Activated CD4-positive, CD25-positive, alpha-beta regulatory T cell treated with anti-CD3 and anti-CD28 coated beads, Interleukin-2, amount 50 U/mL, for 72 hours (primary cell): ENCODE measurements at places on chromosomes 13 and 19.

- DNase-seq = no peak
Measured at GRCh38 chr13:99439850-99440604, 61.2 kb upstream of the TM9SF2 start.

DNA sequence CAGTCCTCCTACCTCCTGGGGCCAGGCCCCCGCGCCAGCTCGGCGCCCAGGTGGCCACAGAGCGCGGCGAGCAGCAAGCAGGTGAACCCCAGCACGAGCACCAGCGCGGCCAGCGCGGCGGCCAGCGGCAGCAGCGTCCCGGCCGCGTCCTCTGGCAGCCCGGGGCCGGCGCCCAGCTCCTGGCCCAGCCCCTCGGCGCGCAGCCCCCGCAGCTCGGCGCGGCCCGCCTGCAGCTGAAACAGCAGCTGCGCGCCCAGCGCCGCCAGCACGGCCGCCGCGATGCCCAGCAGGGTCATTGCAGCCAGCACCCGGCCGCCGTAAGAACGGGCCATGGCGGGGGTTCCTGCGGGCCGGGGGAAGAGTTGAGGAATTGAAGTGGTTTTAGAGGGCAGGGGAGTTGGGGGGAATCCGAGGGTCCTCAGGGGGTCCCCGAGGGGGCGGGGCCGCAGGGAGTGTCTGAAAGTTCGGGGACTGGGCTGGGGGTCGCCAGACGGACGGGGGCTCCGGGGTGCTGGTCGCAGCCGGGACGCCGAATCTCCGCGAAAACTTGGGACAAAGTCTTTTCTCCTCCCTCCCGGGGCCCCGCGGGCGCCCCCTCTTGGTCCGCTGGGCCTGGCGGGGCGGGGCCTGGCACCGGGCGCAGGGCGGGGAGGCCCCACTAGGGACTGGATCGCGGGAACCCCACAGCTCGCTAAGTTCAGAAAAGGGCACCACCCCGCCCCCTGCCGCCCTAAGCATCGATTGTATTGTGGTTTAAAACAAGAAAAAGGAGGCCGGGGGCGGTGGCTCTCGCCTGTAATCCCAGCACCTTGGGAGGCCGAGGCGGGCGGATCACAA, at the start of gene TMEM221:
Gene TMEM221 (minus strand): TSS at position 538 of the 837 bp plus-strand sequence. CDS start 206 bp downstream, at position 332.
- peak; percentile 48 for DNase-seq

- DNase-seq = peak; percentile 78
Measured at GRCh38 chr19:3210347-3211017, 14.0 kb upstream of the CELF5 start.

- no peak for DNase-seq
Measured at GRCh38 chr13:45792827-45793303, 58.7 kb downstream of the SIAH3 start.

DNA sequence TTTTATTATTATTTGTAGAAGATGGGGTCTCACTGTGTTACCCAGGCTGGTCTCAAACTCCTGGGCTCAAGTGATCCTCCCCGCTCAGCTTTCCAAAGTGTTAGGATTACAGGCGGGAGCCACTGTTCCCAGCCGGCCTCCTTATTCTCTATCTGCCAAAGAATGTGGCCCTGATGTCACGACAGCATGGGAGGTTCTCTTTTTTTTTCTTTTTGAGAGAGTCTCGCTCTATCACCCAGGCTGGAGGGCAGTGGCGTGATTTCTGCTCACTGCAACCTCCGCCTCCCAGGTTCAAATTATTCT, 23.5 kb downstream of the CARM1 start:
- no peak for DNase-seq

DNA sequence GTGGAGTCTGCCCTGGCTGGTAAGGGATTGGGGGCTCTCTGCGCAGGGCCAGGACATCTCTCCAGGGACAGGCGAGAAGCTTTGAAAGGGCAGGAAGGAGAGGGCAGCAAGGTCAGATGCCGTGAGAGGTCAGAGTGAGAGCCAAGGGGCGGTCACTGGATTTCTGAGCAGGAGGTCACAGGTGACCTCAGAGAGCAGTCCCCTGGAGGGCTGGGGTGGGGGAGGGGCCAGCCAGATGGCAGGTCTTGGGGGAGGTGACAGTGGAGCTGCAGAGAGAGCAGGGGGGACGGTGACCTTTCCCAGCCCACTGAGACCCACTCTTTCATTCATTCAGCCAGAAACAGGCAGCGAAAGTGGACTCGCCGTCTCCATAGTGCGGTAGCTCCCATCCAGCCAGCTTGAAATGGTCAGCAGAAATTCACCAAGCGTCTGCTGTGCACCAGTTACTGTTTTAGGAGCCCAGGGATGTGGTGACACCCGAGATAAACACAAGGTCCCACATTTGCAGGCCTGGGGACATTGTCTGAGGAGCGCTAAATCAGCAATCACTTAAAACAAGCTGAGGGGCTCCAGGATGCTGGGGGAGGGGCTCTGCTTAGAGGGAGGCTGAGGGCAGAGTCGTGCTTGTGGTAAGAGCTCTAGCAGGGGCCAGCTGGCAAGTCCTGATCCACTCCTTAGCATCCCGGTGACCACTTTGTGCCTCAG, 10.2 kb downstream of the CARM1 start:
- DNase-seq = no peak

- peak; percentile 48 for DNase-seq
Measured at GRCh38 chr13:114067886-114068651, 64.4 kb downstream of the RASA3 start.

GRCh38 chr13:87942205-87942604, 271.0 kb downstream of the SLITRK5 start:
- DNase-seq = no peak

DNA sequence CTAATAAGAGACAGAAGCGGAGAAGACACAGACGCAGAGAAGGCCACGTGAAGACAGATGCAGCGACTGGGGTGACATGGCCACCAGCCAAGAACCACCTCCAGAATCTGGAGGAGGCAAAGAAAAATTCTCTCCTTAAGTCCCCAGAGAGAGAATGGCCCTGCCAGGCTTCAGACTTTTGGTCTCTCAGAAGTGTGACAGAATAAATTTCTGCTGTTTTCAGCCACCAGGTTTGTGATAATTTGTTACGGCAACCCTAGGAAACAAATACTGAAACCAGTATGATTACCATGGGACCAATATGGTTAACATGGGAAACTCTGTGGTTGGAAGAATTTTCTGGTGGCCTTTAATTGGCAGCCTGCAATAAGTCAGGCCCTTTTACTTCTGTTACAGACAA, 63.9 kb upstream of the DOCK9 start:
- DNase-seq = no peak

DNA sequence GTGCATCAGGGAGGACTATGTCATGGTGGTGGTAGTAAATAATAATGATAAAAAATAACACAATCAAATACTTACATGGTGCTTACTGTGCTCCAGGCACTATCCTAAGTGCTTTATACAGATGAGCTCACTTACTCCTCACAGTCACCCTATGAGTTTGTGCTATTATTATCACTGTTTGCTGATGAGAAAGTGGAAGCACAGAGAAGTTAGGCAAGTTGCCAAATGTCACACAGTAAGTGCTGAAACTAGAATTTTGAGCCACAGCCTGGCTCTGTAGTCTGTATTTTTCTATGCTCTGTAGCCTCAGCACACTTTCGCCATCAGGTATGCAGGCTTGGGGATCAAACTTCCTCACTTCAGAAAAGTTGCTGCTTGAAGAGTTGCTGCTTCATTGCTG, 46.6 kb downstream of the HTR2A start:
- DNase-seq = no peak

- peak; percentile 80 for DNase-seq
Measured at GRCh38 chr19:1568320-1569019, at the start of gene MEX3D. MEX3D (minus strand) TSS chr19:1568325; CDS start chr19:1568058, 267 bp downstream.

DNA sequence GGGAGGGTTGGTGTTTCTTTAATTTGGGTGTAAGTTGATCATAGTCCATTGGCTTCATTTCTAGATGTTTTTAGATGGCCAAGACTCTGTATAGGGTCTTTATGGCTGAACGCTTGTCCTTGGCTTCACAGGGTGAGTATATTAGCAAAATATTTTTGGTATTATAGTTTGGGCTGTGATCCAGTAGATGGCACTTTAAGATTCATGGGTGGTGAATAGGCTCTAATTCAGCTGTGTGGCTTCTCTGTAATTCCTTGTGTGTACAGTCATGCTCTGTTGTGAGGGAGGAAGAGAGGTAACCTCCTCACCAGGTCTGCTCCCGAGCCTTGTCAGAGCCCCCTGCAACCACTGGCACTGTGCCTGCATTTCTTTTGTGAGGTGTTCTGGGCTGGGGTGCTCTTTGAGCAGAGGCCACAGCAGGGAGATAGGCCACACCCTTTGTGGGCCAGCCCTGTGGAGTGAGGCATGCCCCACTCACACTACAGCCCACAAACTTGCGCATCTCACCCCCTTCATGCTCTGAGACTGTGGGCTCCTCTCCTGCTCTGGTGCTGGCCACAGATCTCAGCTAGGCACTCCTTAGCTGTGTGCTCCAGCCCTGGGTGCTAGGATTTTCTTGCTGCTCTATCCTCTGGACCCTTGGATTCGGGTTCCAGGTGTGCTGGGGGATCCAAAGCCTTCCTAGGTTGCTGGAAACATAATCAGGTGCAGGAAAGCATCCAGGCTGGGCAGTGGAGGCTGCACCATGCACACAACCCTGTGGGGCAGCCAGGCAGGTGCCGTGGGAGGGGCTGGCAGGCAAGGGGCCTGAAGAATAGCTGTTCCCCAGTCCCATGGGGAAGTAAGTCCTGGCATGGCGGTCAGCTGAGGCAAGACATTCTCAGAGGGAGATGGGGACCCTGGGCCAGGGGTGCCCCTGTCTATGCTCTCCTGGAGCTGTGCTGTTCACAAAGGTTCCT, 193.9 kb downstream of the GPC5 start:
- DNase-seq = no peak

GRCh38 chr13:46739447-46740098, 57.4 kb downstream of the ESD start:
- no peak for DNase-seq

DNA sequence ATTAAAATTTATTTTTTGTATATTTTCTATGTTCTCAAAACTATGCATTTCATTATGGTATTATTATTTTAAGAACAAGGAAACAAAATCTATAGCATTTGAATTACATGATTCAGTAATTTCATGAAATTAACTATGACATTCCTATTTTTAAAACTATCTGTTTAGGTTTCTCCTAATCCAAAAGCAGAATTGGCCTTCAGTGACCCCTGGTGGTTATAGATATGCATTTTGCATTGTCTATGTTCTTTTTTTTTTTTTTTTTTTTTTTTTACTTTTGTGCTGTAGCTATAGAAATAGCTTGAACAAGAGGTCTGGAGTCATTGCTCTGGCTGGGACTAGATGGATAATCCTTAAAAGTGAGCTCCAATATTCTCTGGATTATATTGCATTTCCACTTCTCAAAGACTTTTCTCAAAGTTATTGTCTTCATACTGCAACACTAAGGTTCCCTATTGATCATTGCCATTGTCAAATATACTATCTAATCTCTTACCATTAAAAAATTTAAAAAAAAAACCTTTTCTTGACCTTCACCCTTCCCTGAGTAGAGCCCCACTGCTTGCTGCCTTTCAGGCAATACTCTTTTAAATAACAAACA, 15.9 kb upstream of the DNAJC3 start:
- no peak for DNase-seq

GRCh38 chr19:24081056-24081455, 5.9 kb upstream of the ZNF254 start:
- no peak for DNase-seq
